ENCODE measurements at places on chromosomes 3 and 15.

DNA sequence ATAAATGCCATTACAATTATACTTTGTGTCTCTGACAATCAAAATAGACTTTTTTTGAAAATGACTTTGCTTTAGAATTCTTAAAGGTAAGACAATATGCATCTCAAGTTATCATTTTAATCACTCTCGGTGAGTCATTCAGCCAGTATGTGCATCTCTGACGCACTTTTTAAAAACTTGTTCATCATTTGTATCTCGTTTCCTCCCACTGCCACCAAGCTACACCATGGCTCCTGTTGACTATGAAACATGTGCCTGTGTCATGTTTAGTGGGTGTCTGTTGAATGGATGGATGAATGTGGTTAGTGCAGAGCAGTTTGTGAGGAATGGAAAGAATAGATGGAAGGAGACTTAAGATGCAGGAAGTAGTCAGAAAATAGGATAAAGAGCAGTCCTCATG lies 68.6 kb downstream of the ARPP21 start:
- no peak for DNase-seq

GRCh38 chr3:28328188-28329151 lies 20.1 kb upstream of the ZCWPW2 start:
- peak; percentile 29 for DNase-seq

GRCh38 chr15:65066001-65066634 lies 1.7 kb downstream of the RASL12 start:
- peak; percentile 48 for DNase-seq

DNA sequence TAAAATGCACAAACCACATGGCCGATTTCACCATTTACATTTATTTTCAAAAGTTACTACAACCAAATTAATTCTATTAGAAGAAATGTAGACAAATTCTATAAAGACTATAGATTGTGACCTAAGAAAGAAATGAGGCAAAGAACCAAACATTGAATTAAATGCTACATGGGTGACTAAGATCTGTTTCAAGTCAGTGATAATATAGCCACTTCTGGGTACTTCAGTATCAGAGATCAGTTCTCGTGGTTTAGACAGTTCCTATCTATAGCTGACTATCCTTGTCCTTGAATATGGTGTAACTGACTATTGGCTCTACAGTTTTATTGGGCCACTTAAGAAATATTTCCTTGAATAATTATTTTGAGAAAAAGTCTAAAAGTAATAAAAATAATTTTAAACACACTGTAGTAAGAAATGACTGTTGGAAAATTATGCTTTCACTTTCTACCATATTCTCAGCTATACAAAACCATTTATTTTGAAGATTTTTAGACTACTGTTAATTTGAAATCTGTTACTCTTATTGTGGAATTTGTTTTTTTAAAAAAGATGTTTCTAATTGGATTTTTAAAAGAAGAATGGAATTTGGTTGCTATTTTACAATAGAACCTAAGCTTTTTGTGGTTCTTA lies 14.1 kb downstream of the KCNMB3 start:
- no peak for DNase-seq

DNA sequence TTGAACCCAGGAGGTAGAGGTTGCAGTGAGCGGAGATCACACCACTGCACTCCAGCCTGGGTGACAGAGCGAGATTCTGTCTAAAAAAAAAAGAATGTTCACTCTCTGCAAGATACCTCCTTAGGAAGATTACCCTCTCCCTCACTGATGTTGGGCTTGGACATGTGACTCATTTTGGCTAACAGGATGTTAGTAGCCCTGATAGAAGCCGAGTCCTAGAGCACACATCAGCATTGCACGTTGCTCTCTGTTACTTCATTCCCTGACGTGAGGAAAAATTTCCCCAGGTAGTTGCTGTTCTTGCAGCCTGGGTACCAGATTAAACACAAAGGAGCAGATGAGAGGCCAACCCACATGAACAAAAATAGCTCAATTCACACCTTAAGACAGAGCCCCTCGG lies 78.1 kb upstream of the PRICKLE2 start:
- DNase-seq, result no peak

- no peak for DNase-seq
Observed at GRCh38 chr15:36126194-36126593, 453.2 kb upstream of the CDIN1 start.

DNA sequence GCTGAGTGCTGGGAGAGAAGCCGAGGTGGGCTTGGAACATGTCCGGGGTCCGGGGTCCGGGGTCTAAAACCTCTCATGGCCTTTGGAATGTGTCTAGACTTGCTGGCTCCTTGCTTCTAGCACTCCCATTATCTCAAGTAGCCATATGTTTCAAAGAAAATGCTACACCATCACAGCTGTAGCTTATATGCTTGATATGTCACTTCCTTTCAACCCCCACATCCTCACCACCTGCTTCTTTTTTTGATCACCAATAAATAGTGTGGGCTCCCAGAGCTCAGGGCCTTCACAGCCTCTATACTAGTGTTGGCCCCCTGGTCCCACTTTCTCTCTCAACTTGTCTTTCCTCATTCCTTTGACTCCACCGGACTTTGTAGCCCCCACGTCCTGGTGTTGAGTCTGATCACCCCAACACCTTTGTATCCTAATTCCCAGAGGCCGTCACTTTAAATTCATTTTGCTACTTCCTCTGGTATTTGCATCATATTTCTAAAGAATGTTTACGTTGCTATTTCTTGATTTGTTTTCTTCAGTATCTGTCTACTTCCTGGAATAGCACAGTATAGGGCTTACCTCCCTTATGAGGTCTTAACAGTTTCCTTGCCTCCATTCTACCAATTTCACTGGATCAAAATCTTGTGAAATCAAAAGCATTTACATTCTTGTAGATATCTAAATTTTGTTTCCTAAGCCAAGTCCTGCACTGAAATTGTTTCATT lies 71.9 kb upstream of the CHRNB4 start:
- no peak for DNase-seq

DNA sequence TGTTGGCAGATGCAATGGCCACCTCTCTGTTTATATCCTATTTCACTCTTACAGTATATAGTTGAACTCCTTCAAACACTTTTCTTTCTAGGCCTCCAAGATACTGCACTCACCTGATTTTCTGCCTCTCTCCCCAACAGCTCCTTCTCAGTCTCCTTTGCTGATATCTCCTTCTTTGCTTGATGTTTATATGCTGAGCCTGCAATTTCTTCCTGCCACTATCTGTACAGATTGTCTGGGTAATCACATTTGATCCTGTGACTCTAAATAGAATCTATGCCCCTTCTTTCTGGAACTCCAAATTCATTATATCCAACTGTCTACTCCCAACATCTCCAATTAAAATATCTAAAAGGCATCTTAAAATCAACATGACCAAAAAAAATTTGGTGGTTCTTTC lies 165.5 kb upstream of the PFN2 start:
- no peak for DNase-seq

DNA sequence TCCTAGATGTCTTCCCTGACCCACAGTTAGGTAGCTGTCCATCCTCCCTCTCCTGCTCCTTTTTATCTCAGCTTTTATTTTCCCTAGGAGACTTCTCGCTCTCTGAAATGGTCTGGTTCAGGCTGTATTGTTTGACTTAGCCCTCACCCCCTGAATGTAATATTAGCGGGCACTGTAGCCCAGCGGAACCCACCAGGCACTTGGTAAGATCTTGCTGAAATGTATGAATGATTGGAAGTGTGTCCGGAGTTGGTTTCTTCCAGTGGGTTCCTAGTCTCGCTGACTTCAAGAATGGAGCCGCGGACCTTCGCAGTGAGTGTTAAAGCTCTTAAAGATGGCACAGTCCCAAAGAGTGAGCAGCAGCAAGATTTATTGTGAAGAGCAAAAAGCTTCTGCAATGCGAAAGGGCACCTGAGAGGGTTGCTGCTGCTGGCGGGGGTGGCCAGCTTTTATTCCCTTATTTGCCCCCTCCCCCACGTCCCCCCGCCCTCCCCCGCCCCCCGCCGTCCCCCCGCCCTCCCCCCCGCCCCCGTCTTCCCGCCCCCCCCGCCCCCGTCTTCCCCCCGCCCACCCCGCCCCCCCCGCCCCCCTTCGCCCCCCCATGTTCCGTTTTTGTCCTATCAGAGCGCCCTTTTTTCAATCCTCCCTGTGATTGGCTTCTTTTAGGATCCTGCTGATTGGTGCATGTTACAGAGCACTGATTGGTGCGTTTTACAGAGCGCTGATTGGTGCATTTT lies 694 bp upstream of the EEFSEC start:
- DNase-seq, result no peak

- DNase-seq, result no peak
Observed at GRCh38 chr15:66771351-66771650, 69.3 kb downstream of the SMAD6 start.
